Left ventricle myocardium inferior (tissue), 1 donor: ENCODE measurements at places on chromosomes 11 and 22. TPM values are rescaled to one million over a fixed set of nuclear protein-coding genes. Genes with fewer than 3 reads are reported as not detected.

DNA sequence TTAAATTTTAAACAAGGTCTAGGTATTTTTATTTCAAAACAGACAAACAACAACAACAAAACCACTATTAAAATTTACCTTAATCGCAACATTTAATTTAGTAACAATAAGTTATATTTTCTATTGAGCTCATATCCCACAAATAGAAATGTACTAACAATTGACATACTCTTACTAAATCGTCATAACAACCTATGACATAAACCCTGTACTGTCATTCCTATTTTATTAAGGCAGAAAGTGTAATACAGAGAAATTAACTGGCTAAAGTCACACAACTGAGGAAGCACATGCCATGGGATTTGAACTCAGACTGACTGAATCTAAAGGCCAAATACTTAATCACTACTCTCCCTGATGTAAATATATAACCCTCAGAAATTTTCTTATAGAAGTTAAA lies 3.0 kb downstream of the KIF18A start:
- DNase-seq, result no peak

MRGPRF gene
- 3.9 TPM for total RNA-seq

NRGN gene
- 5.0 TPM for total RNA-seq

SYT8 gene
- not detected for total RNA-seq

GRCh38 chr11:73218106-73218829 lies at the start of gene P2RY2:
P2RY2 (plus strand) TSS chr11:73218281; CDS start chr11:73234160, 15,879 bp downstream.
- DNase-seq, result peak; percentile 88
